ENCODE measurements at places on chromosomes 7 and 10. TPM values are rescaled to one million over a fixed set of nuclear protein-coding genes. Genes with fewer than 3 reads are reported as not detected.

GRCh38 chr10:70038923-70039322 is 13.7 kb upstream of the MACROH2A2 start:
- no peak for DNase-seq

GRCh38 chr10:133196221-133196915 is 33.6 kb upstream of the UTF1 start:
- no peak for DNase-seq

- DNase-seq, result no peak
Measured at GRCh38 chr7:94030634-94031033, 26.5 kb upstream of the BET1 start.

DNA sequence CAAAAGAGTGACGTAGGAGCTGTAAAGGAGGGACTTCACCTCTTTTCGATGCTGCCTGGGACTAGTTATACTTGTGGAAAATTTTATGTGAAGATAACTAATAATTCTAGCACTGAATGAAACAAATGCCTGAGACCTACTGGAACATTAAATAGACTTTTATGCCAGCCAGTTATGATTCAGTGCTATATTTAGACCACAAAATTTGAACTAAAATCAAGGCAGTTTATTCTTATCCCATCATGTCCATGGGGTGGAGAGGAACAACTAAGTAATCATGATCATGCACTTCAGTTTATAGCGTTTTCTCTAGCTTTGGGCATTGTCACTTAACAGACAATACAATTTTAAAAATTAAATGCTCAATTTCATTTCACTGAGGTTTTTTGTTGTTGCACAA is 76.7 kb downstream of the ZEB1 start:
- no peak for DNase-seq

GRCh38 chr10:80487421-80487785 is 33.3 kb downstream of the TSPAN14 start:
- no peak for DNase-seq

- DNase-seq, result peak; percentile 58
Measured at GRCh38 chr7:24572393-24572996, 757 bp upstream of the PALS2 start.

The VSTM4 gene
- 0.06 TPM for polyA plus RNA-seq

The TMEM130 gene
- not detected for polyA plus RNA-seq

- no peak for DNase-seq
Measured at GRCh38 chr7:22629056-22629455, 97.9 kb upstream of the IL6 start.

The POM121 gene
- 9.3 TPM for polyA plus RNA-seq

DNA sequence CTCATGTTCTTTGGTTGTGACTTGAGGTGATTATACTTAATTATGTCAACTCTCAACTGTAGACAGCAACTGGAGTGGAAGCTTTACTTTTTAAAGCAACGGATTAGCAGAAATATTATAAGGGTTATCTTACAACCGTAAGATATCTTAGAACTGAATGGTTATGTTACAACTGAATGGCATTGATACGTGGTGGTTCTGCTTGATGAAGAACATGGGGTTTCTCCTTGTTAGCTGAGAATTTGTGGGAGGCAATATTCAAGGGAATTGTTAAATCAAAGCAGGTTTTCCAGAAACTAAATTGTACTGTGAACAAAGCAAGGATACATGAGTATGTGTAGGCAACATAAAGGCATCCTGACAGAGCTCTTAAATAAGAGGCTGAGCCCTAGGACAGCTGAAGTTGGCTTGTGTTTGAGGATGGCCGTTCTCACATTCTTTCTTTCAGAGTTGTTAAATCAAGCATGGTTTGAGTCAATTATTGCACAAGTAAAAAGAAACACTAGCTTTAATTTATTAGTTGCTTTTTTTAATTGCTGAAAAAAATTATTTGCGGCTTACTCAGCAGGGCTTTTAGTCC is 350.0 kb downstream of the PLXDC2 start:
- no peak for DNase-seq

DNA sequence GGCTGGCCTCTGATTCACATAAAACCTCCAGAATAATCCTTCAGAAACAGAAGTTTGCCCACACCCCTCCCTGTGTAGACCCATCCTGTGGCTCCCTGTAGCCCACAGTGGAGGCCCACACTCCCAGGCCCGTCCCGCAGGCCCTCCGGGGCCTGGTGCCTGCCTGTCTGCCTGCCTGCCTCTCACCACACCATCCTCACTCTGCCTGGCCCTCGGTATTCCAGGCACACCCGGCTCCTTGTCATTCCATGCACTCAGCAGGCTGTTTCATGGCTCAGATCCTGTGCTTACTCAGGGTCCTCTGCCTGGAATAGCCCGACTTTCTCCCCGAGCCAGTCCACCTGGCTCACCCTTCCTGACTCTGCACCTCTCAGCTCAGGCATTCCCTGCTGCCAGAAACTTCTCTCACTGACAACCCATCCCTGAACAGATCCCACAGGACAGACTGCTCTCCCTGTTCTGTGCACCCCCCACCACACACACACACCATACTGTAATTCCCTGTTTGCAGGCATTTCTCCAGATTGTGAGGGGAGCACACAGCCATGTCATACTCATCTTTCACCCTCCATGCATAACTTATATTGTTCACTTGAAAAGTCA is 498.0 kb upstream of the ZMIZ1 start:
- DNase-seq, result no peak

DNA sequence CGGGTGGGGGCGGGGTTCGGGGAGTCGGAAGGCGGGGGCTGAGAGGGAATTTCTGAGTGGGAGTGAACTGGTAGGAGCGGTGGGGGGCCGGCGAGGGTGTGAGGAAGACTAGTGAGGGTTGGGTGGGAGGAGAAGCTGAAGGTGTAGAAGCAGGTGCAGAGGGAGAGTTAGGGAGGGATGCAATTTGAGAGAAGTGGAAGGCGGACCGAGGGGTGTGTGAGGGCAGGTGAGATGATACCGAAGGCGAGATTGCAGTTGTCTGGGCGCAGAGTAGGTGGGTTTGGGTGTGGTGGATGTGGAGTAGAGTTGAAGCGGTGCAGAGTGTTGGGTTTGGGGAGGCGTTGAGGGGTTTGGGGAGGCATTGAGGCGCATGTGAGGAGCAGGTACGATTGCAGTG is 643 bp downstream of the KAT6B start:
- DNase-seq, result peak; percentile 21

DNA sequence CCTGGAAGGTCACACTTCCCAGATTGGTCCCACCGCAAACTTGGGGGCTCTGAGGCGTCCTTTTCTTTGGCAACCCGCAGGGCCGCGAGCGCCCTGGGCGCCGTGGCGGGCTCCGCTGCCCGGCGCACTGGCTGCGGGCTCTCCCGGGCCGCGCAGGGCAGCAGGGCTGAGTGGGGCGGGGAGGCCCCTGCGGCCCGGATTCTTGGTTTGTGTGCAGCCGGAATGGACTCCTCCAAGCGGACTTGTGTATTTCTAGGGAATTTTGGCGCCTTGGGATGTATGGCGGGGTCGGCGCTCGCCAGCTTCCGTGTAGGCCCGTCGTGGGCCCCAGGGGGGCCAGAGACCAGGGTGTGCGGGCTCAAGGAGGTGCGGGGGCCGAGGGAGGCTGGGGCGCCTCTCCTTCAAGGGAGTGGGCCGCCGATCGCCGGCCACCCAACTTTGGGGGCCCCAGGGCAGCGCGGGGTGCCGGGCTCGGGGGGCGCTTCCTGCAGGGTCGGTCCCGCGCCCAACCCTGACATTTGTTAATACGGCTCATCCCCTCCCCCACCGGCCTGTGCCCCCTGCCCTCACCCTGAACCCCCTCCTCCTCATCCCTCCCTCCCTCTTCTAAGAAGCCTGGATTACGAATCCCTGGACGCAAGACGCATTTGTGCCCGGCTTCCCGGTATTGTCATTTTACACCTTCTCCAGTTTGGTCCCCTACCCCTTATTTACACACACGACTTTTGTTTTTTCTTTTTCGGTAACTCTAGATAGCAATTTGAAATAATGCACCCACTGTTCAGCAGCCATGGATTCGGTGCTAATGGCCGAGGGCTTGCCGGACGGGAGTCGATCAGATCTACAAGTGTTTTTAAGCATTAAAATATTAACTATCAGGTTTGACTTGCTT is 2.5 kb downstream of the TCF7L2 start:
- no peak for DNase-seq

GRCh38 chr7:131042269-131043160 is 285.2 kb upstream of the MKLN1 start:
- no peak for DNase-seq

DNA sequence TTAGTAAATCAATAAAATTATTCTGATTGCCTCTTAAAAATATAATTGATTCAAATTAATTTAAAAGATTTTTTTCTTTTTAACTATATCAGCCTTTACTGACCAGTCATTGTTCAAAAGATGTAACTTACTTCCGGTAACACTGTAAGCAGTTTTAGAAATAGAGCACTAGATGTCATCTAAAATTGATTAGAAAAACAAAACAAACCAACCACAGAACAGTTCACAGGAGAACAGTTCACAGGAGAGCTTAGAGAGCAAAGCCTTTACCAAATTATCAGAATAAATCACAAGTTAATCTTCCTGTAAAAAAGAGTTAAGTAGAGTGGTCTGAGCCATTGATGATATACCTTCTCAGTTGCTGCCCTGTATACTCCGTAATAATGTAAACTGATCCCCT is 133.3 kb upstream of the DGKB start:
- DNase-seq, result no peak

The CCDC6 gene
- polyA plus RNA-seq, result 15.7 TPM

The AUTS2 gene
- polyA plus RNA-seq, result 0.59 TPM

- DNase-seq, result no peak
Measured at GRCh38 chr7:84746353-84746752, 440.5 kb downstream of the SEMA3D start.

DNA sequence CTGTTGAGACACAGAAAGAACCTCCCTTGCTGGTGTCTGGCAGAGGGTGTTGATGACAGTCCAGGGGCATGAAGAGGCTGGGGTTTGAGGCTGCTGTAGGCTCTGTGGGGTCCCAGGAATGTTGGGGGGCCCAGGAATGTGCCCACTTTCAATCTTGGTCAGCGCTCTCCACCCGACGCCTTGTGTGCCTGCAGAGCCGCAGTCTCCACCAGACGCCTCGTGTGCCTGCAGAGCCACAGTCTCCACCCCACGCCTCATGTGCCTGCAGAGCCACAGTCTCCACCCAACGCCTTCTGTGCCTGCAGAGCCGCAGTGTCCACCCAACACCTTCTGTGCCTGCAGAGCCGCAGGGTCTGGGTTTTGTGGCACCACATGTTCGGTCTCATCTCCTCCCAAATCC is 84.0 kb downstream of the ADARB2 start:
- DNase-seq, result no peak

GRCh38 chr7:48317360-48317759 is 146.1 kb downstream of the ABCA13 start:
- DNase-seq, result no peak

The MACC1 gene
- not detected for polyA plus RNA-seq

The DNAAF5 gene
- 65.5 TPM for polyA plus RNA-seq

- peak; percentile 53 for DNase-seq
Measured at GRCh38 chr10:66925896-66926715, at the start of gene LRRTM3. Gene LRRTM3 (plus strand): TSS chr10:66926036.

DNA sequence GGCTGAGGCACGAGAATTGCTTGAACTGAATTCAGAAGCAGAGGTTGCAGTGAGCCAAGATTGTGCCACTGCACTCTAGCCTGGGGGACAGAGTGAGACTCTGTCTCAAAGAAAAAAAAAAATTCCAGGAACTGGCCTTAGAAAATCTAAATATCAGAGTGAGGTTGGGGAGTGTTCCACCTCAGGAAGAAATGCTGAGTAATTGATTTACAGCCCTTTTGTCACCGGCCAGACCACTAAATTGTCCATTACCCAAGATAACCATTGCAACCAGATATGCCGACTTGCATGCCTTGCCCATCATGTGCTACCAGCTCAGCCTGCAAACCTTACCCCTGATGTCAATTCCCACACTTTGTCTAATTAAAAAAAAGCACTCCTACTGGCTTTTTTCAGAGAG is 42.4 kb downstream of the CRCP start:
- DNase-seq, result no peak

GRCh38 chr7:16930946-16931345 is 49.2 kb upstream of the AGR3 start:
- no peak for DNase-seq

- no peak for DNase-seq
Measured at GRCh38 chr10:4100380-4100779, 315.4 kb upstream of the KLF6 start.

DNA sequence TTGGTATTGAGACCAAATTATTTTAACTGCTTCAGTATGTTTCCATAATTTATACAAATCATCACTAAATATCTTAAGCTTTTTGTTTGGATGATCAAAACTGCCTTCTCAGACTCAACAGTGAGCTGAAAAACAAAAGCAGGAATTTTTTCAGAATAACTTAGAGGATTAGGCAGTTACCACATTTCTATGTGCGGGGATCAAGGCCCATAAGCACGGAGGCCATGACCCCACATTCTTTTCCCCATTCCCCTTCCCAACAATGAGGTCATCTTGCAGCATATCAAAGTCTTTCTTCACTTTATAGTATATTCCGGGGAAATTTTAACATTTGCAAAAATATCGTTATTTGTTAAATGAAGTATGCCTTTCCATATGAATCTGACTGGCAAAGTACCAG is 125.8 kb downstream of the ELMO1 start:
- no peak for DNase-seq

- no peak for DNase-seq
Measured at GRCh38 chr7:69104023-69104422, 494.3 kb upstream of the AUTS2 start.

- DNase-seq, result no peak
Measured at GRCh38 chr7:43076606-43077005, 35.8 kb upstream of the HECW1 start.

The CREB5 gene
- 28.4 TPM for polyA plus RNA-seq

DNA sequence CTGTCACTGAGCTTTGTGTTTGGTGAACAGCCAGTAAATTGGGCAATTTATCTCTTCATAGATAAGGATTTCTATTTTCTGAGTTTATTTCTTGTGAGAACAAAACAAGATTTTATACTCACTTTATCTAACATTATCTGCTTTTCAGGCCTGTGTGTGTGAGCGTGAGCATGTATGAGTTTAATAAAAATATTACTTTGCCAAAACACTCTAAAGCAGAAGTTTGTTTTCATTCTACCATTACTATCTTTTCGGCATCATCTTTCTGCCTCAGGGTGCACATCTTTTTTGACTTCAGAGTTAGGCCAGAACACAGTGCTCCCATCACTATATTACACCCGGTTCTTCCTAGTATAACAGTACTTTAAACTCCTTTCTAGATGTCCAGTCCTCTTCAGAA is 13.0 kb downstream of the ZWINT start:
- no peak for DNase-seq

The ZNF467 gene
- polyA plus RNA-seq, result 4.7 TPM

DNA sequence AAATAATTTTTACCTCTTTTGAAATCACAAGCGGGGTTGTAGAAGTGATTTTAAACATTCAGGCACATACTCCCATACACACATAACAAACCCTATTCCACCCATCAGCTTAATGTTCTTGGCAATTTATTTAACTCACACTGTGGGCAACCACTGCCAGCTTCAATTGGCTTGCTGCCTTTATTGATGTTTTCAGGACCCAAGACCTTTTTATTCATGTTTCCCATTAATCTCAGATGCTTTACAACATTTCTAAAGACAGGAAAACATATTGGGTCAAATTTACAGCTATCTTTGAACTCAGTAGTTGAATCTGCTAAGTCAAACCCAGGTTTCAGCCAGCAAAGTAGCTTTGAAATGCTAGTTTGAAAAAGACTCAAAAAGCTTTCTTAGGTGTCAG is 72.9 kb upstream of the TEX47 start:
- DNase-seq, result no peak
